ENCODE measurements at places on chromosomes 5 and 9. TPM values are rescaled to one million over a fixed set of nuclear protein-coding genes. Genes with fewer than 3 reads are reported as not detected.

CCL27 gene
- not detected for total RNA-seq

F2RL1 gene
- total RNA-seq: 139 TPM

TGFBI gene
- total RNA-seq: 63.3 TPM

TNC gene
- 65.6 TPM for total RNA-seq

OR13C3 gene
- total RNA-seq: not detected

PGM5 gene
- total RNA-seq: 48.6 TPM

PCDHGA10 gene
- total RNA-seq: 2.7 TPM

- DNase-seq: peak; percentile 34
Measured at GRCh38 chr5:67233075-67233474, 36.5 kb upstream of the CD180 start.

DNA sequence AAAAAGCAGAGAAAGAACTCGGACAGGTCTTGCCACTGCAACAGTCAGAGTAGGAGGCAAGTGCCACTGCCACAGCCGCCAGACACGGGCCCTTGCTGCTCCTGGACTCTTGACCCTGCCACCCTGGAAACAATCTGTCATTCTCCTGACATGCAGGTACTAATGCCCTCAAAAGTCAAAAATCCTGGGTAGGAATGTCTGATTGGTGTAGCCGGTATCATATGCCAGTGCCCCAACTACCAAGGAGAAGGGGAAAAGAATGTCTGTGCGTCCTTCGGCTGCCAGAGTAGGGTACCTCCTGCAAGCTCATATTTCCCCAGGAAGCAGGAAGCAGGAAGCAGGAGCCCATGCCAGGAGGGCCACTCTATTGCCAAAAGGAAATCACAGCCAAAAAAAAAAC lies 30.5 kb upstream of the F2RL1 start:
- peak; percentile 76 for DNase-seq

GRCh38 chr5:146025114-146025680 lies 80.2 kb downstream of the PLAC8L1 start:
- DNase-seq: peak; percentile 58

DNA sequence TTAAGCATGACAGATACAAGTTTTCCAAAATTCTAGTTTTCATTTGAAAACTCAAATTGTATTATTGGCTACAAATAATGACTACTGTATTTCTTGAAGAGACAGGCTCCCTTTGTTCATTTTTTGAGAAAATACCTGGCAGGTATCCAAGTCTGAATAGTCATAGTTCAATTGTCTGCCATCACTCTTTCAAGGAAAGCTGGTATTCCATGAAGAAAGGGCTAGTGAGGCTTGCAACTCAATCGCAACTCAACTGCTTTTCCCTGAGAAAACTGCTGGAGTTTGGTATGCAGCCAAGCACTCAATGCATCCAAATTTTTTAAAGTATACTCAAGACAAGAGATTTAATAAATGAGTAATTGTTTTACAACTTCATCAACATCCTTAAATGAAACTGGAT lies 61.4 kb upstream of the TRIO start:
- no peak for DNase-seq

DNA sequence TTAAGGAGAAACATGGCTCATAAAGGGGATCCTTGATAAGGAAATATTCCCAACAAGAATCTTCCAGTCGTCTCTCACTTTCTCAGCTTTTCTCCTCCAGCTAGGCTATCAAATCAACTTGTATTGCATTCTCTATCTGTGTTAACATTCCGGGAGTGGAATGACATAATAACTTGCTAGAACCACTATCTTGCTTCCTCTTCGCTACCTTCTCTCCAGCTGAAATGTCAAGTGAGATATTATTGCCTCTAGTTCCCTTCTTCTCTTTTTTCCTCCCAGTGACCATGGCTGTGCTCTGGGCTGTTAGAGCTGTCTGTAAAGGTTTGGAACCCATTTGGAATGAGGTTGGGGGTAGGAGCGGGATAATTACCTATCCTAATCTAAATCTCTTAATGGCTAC lies 1329.5 kb upstream of the WWC1 start:
- DNase-seq: no peak

GRCh38 chr5:75951158-75951557 lies 132.0 kb upstream of the SV2C start:
- DNase-seq: no peak

GRCh38 chr9:28024676-28025075 lies 451.4 kb upstream of the C9orf72 start:
- DNase-seq: no peak

DNA sequence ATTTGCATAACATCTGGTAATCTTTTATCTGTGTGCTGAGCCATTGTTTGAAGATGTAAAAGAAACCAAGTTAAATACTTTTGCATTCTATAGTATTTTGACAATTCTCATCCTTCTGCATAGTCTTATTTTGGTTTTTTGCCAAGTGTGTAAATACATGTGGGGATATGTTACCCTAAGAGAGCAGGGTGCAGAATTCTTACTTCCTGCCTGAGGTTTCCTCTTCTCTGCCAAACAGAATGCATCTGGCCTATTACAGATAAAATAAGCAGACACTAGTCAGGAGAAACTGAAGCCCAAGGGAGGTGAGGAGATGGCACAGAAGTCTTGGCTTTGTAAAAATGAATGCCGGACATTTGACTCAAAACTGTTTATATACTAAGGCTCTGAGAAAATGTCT lies 462.1 kb downstream of the TMEM38B start:
- DNase-seq: no peak

GRCh38 chr9:133634081-133634691 lies 2.0 kb upstream of the DBH start:
- DNase-seq: no peak

- no peak for DNase-seq
Measured at GRCh38 chr9:116927726-116928125, 240.6 kb downstream of the TRIM32 start.

DNA sequence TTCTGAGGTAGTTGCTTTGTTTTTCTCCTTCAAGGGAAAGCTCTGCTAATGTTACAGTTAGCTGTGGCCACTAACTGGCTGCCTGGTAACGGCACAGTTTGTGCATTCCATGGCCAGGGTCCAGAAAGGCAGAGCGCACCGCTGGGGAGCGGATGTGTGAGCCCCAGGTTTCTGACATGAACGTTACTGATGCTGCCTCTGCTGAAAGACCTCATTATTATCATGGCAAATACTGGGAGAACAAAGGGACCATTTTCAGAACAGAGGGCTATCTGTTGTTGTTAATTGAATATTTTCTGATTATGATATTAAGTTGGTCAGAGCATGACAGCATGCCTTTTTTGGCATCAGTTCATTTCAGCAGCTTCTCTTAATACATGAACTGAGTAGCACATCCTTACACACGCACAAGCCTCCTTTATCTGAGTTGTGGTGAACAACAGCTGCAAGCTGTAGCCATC lies 134.1 kb downstream of the NUDT12 start:
- no peak for DNase-seq

DNA sequence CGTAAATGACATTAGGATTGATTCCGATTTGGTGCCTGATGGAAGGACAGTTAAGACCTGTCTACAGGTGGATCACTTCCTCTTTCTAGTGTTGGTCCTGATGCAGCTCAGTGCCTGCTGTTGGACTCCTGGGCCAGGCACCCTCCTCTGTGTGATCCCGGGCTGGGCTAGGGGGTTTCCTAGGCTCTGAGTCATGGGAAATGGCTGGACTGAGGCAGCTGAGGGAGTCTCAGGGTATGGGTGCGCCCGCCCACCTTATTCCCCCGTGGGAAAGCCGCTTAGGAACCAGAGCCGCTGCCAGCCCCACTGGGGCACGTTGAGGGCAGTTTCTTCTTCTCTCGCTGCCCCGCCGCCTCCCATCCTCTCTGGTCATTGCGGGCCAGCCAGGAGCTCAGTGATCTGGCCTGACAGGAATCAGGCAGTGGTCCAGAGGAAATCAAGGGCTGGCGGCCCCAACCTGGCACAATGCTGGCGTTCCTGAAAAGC lies 12.9 kb downstream of the TCF7 start:
- DNase-seq: no peak

- DNase-seq: no peak
Measured at GRCh38 chr5:76851728-76852369, 2.0 kb downstream of the S100Z start.

GRCh38 chr9:129139993-129140396 lies 28.8 kb downstream of the PTPA start:
- peak; percentile 92 for DNase-seq

- DNase-seq: no peak
Measured at GRCh38 chr5:76594107-76594506, 29.1 kb downstream of the F2RL2 start.

GRCh38 chr9:110812886-110813285 lies 144.3 kb downstream of the MUSK start:
- DNase-seq: no peak

GRCh38 chr5:154858972-154859871 lies 795 bp downstream of the CNOT8 start:
- peak; percentile 34 for DNase-seq

- no peak for DNase-seq
Measured at GRCh38 chr9:108671176-108671575, 184.6 kb downstream of the ACTL7B start.
